ENCODE measurements at places on chromosomes 12 and 14.

- no peak for DNase-seq
These were observed 10.6 kb upstream of the MLXIP start for GRCh38 chr12:122067966-122068365.

DNA sequence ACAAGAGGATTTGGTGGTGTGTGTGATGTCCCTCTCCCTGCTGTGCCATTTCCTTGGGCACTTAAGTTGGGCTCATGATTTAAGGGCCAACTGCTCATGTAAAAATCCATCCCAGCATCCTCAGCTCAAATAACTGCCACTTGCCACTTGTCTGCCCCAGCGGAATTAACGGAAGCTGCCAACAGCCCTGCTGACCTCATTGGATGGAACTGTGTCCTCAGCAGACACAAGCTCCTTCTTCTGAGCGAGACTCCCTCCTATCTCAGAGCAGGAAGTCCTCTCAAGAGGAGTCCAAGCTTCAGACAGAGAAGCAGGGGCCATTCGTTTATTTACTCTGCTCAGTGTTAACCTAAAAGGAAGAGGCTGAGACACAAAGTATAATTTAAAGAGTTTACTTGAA is 29.6 kb upstream of the PRMT8 start:
- no peak for DNase-seq

GRCh38 chr12:127162307-127162706 is 1104.7 kb upstream of the TMEM132C start:
- DNase-seq: no peak

DNA sequence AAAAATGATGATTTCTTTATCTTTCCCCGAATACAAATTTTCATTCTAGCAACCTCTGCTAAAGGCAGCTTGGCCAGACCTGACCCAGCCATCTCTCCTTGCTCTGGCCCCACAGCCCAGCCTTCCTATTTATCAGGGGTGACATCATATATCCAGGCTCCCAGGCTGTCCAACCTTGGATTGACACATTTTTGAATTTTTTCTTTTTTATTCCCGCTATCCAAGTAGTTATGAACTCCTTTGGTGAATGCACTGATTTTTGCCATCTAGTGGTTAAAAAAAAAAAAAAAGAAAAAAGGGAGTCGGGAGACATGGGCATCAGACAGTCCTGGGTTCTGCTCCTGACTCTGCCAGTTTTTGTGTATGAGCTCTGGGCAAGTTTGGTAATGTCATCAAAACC is 120.5 kb downstream of the PTPN11 start:
- no peak for DNase-seq

DNA sequence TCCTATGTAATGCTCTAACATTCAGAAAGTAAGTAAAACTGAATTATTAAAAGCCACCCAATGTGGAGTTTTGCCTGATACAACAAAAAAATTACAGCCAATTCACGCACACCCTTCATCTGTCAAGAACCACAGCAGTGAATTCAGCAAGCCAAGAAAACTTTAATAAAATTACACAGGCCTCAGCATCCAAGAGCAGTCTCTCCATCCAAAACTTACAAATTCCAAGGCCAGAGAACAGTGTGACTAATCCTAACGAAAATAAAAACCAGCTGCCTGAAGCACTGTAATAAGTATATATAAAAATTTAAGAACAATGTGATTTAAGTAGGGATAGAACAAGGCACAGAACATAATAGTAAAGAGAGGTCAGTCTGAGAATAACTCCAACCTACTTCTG is 54.2 kb downstream of the SIX6 start:
- DNase-seq: peak; percentile 25

All from fibroblast of pulmonary artery (primary cell).